Right forelimb (tissue), 1 donor: ENCODE measurements at places on chromosomes 13 and 19.

DNA sequence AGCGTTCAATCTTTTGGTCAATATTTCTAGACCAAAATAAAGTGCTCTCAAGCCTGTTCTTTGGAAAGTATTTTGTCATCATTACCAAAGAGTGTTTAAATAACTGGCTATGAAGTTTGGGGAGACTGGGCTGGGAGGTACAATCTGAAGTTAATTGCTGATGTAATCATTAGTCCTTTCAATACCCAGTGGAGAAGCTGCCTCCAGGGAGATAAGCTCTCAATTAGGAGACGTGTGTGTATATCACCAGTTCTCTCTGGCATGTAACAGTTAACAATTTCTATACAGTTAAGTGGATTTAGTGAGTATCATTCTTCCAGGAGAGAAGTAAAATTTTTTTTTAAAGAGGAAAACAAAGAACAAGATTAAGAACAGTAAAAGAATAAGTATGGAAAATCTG is 1.4 kb downstream of the COL4A1 start:
- no peak for DNase-seq

GRCh38 chr19:4654437-4655361 is 15.4 kb downstream of the TNFAIP8L1 start:
- no peak for DNase-seq

DNA sequence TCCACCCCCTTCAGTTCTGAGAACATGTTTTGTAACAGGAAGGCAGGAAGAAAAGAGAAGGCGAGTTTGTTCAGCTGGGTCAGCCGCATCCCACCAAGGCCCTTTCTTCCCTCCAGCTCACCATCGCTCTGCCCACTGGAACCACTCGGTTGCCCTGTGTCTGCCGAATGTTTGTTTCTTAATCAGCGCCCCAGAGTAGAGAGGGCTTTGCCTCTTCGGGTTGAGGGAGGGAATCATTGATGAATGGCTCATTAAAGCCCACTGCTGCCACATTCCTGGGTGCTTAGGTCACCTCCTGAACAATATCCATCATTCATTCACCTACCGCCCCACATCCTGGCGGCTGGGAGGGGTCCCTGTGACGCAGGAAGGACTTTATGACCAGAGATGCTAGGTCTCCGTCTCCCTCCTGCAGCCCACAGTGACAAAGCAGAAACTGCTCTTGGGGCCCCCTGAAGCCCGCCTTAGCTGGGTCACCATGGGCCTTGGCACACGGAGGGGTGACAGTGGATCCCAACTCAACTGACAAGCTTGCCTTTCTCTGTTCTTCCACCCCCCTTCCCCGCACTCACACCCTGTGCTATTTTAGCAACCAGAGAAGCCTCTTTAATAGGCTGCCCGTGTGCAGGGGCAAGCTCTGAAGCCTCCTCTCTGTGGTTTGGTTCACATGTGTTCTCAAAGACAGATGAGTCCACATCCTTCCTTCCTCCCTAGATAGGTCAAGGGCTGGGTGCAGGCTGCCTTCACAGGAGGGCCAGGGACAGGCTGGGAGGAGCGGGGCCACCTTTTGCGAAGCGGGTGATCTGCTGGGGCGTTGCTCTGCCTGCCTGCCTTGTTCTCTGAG is 46.2 kb downstream of the ACTN4 start:
- DNase-seq: no peak

- no peak for DNase-seq
These were observed 10.5 kb downstream of the PEAK3 start for GRCh38 chr19:2271234-2272103.

DNA sequence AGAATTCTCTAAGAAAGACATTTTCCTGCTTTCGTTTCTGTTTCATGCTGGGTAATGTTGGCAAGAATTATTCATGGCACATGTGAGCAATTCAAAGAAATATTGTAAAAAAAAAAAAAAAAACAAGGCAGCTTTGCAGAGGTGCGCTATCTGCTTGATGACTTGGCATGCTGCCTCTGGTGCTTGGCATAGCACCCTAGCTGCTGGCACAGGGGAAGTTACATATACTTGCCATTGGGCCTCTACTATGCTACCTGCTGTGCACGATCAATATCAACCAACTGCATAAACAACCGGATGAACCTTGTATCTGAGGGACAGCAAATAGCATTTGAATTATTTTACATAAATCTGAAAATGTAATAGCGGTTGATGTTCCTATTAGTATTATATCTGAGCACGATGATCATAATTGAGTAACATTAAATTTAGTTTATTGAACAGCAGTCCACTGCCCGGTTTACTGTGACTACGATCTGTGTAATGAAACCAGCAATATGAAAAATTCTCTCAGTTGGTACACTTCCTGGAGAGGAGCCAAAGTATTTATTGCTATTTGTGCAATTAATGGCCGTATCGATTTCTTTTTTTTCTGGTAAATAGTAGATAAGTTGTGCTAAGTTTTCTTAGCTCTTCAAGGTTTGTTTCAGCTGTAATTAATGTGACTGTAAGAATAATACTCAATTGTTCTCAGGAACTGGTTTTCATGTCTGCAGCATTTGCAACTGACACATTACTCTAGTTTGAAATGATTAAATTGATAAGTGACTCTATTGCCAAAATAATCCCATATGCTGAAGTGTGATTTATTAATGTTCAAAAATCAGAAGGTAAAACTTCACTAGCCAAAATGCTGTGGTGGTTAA is 717.3 kb downstream of the DACH1 start:
- no peak for DNase-seq

DNA sequence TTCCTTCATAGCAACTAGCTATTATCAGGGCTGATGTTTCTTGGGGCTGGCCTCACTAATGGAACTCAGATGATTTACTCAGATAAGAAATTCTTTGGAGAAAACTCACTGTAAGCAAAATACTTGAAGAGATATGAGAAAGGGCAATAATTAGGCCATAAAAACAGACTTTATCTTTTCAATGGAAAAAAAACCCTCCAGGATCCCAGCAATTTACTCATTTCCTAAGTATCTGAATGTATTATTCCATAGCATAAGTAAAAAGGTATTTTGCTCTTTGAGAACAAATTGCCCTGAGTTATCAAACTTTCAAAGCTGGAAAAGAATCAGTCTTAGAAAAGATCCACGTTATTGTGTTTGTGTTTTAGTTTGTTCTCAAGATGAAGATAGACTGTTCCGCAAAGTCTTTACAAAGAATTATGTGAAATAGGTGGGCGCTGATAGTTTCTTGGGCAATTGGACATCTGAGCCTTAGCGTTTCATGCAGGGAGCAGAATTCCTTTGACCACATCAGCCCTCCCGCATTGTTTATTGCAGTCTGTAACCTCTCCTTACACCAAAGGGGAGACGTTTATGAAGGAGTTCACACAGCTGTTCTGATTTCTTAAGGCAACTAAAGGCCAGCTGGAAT is 29.1 kb upstream of the CSNK1A1L start:
- DNase-seq: no peak

- DNase-seq: no peak
These were observed 30.8 kb downstream of the KLF2 start for GRCh38 chr19:16355293-16356043.

GRCh38 chr13:99522298-99522697 is 21.0 kb downstream of the TM9SF2 start:
- no peak for DNase-seq

DNA sequence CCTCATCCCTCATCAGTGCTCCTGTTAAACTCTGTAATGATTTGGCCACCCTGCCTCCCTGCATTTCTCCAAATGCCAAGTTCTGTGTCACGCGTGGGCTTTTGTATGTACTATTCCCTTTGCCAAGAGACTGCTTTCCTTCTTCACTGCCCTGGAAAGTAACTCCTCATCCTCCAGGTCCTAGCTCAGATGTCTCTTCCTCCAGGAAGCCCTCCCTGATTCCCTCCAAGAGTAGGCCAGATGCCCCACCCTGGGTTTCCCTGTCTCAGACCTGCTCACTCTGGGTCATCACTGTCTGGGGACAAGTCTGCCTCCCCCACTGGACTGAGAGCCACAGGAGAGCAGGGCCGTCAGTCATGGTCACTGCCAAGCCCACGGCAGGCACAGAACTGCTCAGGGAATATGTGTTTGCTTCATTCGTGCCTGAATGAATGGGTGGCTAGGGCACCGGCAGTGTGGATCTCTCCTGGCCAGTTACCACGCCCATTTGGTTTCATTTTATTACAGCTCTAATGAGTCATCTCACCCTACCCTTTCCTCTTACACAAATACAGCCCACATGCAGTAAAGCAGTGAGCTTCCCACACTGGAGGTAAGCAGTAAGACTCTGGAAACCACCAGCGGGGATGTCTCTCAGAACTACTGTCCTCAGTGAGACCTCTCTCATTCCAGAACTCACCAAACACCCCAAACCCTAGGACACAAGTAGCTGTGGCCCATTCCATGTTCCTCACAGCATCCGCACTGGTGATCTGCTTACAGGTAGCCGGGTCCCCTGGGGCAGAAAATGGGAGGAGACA is 12.1 kb upstream of the GPR4 start:
- no peak for DNase-seq

DNA sequence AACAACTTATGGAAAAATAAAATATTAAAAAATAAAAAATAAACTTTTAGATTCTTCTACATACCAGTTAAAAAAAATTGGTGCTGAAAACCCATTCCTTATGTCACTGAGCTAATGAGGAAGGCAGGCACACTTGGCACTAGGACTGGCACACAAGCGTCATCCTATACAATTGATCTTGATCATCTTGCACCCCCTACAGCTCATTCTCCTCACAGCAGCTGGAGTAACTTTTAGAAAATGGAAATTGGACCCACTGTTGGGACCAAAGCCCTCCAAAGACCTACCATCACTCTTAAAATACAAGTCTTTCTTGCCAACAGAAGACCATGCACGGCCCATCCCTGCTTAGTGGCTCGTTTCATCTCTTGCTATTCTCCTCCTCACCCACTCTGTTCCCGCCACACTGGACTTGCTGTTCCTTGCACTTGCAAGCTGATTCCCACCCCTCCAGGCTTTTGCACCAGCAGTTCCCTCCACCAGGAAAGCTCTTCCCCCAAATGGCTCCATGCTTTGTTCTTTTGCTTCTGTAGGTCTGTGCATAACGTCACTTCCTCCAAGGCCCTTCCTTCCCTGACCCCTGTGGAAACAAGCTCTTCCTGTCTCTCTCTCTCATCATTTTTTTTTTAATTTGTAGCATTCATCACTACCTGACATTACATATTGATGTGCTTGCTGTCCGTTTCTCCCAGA is 11.6 kb downstream of the CTU1 start:
- no peak for DNase-seq
